Mucosa of descending colon (tissue), 3 donors: ENCODE measurements at places on chromosomes 4 and X.

DNA sequence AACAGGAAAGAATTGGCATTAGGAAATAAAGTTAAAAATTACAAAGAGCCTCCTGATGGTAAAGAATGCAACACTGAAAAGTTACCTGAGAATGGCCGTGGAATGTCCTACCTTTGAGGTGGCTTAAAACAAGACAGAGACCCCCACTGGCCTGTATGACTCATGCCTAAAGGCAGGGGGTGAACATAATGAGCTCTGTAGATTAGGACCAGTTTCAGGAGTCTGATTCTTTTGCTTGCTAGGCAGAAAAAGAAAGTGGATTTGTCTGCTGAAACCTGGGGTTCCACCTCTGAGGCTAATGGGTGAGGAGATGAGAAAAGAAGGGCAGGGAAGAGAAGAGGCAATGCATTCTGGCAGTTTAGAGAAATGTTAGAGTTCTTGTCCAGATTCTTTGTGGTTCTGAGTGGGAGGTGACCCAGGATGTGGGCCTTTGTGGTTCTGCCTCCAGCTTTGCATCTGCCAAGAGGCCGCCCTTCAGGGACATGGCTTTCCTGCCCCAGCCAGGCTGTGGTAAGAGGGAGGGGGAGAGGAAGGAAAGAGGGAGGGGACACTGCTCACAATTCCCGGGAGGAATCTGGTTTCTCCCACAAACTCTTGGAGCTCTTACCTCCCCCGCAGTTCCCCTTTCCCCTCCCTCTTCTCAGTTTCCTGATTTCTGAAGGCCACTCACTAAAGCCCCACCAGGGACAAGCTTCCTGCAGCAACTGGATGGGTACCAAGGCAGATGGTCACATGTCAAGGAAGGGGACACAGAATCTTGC lies 109.6 kb downstream of the EFNB1 start:
- DNase-seq = no peak

- DNase-seq = no peak
Measured at GRCh38 chrX:16666541-16666940, 16.6 kb downstream of the S100G start.

- DNase-seq = no peak
Measured at GRCh38 chrX:124223524-124223923, 108.9 kb upstream of the TEX13D start.

GRCh38 chrX:9708923-9709553 lies 56.6 kb downstream of the GPR143 start:
- DNase-seq = peak; percentile 81

GRCh38 chr4:54063737-54064316 lies 578 bp downstream of the CHIC2 start:
- DNase-seq = peak; percentile 53

DNA sequence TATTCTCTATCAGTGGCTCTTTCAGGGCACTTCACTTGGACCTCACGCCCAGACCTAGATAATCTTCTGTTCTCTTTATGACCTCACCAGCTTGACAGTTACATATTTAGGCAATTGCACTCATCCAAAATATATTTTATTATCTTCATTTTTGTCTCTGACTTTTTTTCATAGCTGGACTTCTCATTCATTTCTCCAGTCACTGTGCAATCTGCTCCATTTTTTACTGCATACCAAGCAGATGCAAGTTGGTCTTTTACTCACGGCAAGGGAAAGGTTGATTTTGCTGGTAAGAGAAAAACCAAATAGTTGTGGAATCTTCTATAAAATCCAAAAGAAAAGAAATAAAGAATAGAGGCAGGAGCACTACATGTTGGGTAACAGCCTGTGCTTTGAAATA lies 31.7 kb downstream of the MAD2L1 start:
- no peak for DNase-seq

- no peak for DNase-seq
Measured at GRCh38 chr4:15914291-15914690, 24.2 kb downstream of the FGFBP1 start.

- DNase-seq = no peak
Measured at GRCh38 chrX:54978448-54978847, 15.5 kb downstream of the PFKFB1 start.

DNA sequence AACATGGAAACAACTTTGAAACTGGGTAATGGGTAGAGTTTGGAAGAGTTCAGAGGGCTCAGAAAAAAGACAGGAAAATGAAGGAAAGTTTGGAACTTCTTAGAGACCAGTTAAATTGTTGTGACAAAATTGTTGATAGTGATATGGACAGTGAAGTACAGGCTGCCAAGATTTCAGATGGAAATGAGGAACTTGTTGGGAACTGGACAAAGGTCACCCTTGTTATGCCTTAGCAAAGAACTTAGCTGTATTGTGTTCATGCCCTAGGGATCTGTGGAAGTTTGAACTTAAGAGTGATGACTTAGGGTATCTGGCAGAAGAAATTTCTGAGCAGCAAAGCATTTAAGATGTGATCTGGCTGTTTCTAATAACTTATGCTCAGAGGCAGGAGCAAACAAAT lies 5.1 kb upstream of the ARL13A start:
- no peak for DNase-seq

DNA sequence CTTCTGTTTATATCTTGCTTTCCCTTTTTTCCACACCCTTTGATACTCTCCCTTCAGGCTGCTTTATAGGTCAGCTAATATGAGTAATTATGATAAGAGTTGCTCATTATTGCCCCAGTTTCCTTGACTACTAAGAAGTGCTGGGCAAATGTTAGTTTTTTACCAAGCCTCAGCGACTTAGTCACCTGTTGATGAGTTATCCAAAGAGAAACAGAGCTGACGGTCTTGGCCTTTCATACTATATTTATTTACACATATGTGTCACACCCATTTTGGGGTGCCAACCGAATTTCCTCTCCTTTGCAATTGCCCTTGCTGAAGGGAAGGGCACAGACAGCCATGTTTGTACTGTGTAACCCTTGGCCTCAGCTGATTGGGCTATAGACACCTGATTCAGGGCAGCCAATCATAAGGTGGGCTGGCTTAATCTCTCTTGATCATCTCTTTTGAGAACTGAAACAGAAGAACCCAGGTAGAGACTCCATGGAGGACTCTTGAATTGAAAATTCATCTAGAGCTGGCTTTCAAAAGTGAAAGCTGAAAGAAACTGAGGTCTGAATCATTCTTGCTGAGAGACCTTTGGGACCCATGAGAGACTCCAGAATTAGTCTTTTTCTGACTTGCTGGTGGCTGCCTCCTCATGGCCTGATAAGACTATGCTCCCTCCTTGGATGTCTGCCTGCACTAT lies 111.7 kb upstream of the RPS6KA3 start:
- DNase-seq = no peak

- DNase-seq = no peak
Measured at GRCh38 chr4:145231906-145232700, 51.7 kb upstream of the OTUD4 start.

DNA sequence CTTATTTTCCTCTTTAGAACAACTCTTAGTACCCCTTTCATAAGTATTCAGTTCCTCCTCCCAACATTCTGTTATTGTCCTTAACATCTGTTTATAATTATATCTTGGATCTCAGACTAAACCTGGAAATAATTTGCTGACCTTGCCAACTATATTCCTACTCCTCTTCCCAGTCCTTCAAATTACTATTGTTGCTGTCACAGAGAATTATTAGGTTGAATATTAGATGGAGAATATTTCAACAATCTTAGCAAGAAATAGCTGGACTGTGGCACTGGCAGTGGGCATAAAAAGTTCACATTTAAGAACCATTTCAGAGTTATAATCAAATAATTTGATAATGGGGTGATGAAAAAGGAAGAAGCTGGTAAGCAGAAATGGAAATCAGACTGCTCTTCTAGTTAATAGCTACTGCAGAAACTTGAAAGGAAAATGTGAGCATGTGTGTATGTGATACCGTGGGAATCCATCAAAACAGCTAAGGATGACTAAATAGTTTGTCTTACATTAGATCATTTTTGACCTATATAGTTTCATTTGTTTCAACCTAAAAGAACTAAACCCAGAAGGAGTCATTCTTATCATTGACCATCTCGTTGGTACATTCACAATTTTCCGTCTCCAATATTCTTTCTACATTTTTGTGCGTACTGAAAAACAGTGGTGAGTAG lies 43.3 kb upstream of the PRDM8 start:
- DNase-seq = no peak

DNA sequence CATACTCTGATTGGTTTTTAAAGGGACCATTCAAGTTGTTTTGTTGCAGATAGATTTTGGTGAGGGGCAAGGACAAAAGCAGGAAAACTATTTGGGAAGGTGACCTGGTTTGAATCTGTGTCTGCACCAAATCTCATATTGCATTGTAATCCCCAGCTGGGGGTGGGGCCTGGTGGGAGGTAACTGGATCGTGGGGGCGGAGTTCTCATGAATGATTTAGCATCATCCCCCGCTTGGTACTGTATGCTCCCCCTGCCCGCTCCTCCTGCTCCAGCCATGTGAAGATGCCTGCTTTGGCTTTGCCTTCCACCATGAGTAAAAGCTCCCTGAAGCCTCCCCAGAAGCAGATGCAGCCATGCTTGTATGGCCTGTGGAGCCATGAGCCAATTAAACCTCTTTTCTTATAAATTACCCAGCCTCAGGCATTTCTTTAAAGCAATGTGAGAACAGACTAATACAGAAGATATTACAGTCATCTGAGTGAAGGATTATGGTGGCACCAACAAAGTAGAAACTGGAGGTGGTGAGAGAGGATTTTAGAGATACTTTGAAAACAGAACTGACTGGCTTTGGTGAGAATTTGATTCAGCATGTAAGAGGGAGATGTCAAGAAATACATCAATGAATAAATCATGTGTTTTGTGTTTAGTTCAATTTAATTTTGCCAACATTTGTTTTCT lies 14.4 kb downstream of the IL21 start:
- no peak for DNase-seq

GRCh38 chr4:181443021-181443420 lies 800.2 kb upstream of the TENM3 start:
- no peak for DNase-seq

- DNase-seq = peak; percentile 79
Measured at GRCh38 chr4:142846729-142847596, 862 bp upstream of the INPP4B start.

- DNase-seq = peak; percentile 56
Measured at GRCh38 chr4:153432965-153433753, 33.0 kb upstream of the TMEM131L start.

DNA sequence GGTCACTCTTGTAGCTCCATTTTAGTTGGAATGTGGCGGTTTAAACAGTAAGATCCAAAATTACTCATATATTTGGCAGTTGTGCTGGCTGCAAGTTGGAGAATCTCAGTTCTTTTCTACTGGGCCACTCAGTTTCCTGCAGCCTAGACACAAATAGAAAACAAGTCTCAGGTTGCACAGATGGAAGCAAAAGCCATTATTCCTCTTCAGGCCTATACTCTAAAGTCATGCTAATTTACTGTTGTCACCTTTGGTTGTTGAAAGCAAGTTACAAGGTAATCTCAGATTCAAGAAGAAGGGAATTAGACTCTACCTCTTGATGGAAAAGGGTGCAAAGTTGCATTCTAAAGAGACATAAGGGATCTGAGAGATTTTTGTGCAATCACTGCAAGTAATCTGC lies 345.4 kb downstream of the ADAM29 start:
- no peak for DNase-seq

DNA sequence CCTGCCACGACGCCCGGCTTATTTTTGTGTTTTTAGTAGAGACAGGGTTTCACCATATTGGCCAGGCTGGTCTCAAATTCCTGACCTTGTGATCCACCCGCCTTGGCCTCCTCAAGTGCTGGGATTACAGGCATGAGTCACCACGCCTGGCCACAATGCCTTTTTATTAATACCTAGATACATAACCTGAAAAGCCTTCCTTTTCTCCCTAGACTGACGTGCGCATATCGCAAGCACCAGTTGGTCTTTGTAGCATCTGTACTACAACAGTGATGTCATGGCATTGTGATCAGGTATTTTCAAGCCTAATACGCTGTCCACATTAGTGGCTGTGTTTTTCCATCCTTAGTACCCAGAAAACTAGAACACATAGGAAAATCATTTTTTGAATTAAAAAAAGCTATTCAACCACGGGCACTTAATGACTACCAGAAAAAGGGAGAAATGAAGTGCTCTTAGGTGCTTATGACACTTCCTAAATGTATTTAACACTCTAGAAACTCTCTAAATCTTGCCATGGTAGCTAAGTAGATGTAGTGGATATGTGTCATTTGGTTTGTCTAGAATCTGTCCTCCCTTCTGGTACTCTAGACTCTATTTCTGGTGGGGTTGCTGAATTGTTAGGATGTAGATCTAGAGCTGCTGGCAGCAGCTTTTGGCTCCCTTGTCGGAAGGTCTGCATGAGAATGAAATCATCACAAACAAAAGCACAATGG lies 707.8 kb downstream of the STIM2 start:
- no peak for DNase-seq

- no peak for DNase-seq
Measured at GRCh38 chr4:123415977-123416376, 19.4 kb downstream of the SPRY1 start.

DNA sequence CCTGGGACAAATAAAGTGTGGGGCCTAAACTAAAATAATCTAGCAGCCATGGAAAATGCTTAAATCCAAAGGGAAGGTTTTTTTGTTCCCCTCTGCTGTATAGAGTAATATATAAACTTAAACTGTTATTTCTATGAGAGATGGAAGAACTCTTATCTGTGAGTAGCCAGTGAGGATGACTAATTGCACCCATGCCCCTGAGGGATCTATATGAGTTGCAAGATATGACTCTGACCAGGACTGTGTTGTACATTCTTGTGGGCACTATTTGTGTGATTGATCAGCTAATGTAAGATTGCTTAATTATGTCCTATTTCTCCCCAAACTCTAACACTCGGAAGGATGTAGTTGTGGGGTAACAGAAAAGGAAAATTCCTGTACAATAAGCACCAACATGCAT lies 35.2 kb upstream of the AMBN start:
- DNase-seq = no peak

GRCh38 chr4:148540622-148541326 lies 98.6 kb upstream of the NR3C2 start:
- DNase-seq = peak; percentile 57

DNA sequence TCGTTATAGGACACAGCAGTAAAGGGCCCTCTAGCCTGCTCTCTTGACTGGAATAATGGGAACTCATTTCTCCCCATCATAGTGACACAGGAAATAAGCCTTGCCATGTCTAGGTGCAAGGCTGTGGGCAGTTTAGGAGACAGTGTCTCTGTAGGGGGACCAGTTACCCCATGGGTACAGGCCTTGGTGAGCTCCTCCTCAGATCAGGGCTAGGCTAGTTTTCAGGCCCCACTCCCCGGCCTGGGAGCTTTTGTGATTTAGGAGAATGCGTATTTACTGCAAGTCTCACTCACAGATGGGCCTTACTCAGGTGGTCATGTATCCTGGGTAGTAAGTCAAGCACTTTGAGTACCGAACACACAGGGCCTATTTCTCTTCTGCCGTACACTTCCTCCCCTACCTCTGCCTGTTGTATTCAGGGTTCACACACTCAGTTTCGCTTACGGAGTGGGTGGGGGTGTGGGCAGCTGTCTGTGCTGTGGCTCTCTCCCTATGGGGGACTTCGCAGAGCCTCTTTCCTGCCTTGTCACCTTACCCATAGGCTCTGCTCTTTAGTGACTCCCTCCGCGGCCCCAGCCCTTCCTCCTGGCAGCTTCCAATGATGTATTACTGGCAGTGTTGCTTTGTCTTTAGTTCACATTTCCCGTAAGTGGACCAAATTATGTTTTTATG lies 34.2 kb downstream of the FAM193A start:
- DNase-seq = no peak

- no peak for DNase-seq
Measured at GRCh38 chrX:70636218-70636617, 191.6 kb downstream of the DLG3 start.
